Muscle of back (tissue), 13 donors: ENCODE measurements at places on chromosomes 13 and 19. TPM values are rescaled to one million over a fixed set of nuclear protein-coding genes. Genes with fewer than 3 reads are reported as not detected.

DNA sequence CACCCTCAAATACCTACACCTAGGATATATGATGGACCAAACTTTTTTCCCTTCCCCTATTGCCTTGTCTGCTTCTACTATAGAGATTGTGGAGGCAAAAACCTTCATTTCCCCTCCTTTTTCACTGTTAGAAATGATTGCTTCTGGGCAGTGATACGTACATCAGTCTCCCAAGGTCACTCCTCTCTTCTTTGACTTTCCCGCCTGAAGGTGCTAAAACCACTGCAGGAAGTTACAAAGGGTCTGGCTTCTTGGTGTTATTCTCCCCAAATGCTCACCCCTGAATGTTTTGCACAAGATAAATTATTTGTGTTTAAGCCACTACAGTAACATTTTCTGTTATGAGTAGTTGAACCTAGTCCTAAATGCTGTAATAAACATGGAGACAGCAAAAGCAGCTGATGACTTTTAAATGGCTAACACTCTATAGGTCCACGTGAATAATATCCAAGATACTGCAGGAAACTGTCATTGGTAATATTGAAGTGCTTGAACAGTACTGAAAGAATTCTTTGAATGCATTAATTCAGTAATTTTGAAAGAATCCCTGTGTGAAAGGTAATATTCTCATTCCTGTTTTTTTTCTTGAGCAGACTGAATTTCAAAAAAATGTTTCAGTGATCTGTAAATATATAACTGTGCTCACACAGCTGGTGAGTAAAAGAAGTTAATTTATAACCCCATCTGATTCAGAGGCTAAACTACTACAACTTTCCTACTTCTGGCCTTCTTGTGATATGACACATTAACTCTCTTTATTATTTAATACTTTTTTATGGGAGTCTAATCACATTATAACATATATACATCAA, 865.1 kb downstream of the EFNB2 start:
- no peak for DNase-seq

DNA sequence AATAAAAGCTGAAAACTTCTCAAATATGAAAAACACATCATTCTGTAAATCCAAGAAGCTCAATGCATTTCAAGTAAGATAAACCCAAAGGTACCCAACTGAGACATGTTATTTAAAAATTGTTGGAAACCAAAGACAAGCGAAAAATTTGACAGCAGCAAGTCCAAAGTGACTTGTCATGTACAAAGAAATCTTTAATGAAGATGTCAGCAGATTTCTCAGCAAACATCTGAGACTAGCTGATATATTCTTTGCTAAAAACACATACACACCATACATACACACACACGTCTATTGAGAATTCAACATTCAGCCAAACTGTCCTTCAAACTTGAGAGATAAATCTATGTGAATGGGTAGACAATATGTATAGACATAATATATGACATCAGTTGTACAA, 5.7 kb upstream of the ZNF222 start:
- DNase-seq: no peak

The ZSWIM4 gene
- polyA plus RNA-seq: 3.7 TPM

The TRPC4 gene
- polyA plus RNA-seq: 1.1 TPM

- DNase-seq: no peak
Measured at GRCh38 chr13:80195649-80196048, 145.3 kb downstream of the SPRY2 start.

- peak; percentile 39 for DNase-seq
Measured at GRCh38 chr13:41842036-41842620, 118.8 kb downstream of the VWA8 start.

DNA sequence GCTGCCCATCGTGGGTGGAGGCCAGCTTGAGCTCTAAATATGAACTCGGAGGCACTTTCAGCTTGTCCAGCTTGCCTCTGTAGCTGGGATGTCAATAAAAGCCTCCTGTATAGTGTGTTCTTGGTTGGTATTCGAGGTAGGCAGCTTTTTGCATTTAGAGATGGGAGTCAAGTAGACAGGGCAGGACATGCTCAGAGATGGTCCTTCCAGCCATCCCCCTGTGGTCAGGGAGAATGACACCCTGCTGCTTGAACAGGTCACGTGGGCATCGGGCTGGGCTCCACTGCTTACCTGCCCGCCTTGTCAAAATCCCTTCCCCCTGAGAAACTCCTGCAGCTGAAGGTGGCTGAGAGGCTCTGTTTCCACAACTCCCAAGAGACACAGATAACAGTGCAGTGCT, 302.5 kb downstream of the ZNF536 start:
- no peak for DNase-seq
